ENCODE measurements at places on chromosomes 4 and X.

- no peak for DNase-seq
These were observed 65.8 kb downstream of the ARHGEF6 start for GRCh38 chrX:136714626-136715599.

GRCh38 chr4:159141193-159141592, 38.3 kb downstream of the RAPGEF2 start:
- no peak for DNase-seq

DNA sequence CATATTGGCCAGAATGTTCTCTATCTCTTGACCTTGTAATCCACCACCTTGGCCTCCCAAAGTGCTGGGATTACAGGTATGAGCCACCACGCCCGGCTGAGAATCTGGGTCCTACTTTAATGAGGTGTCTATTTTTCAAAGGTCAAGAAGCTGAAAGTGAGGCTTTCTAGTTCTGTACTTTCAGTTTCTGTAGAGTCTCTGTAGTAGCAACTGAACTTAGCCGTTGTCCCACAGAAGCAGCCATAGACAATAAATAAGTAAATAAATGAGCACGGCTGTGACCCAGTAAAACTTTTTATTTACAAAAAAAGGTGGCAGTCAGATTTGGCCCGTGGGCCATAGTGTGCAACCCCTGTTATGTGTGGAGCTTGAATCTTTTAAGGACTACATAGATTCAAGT, 92.0 kb downstream of the FNIP2 start:
- no peak for DNase-seq

- DNase-seq: no peak
These were observed 71.4 kb downstream of the PDLIM5 start for GRCh38 chr4:94523033-94523580.

- peak; percentile 70 for DNase-seq
These were observed 29.6 kb downstream of the ADH7 start for GRCh38 chr4:99405433-99406115.
